ENCODE measurements at places on chromosomes 16 and 17.

DNA sequence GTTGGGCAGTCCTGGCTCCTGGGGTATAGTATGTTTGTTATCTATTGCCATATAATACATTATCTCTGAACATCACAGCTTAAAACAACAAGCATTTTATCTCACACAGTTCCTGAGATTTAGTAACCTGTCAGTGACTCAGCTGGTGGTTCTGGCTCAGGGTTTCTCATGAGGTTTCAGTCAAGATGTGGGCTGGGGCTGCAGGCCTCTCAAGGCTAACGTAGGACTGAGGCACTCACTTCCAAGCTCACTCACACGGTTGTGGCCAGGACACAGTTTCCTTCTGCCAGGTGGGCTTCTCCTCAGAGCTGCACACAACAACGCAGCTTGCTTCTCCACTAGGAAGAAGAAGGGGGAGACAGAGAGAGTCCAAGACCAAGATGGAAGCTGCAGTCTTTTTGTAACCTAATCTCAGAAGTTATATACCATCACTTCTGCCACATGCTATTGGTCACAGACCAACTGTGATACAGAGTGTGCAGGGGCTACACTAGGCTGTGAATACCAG is 10.3 kb upstream of the MED13 start:
- no peak for DNase-seq

GRCh38 chr17:81069135-81069645 is 34.2 kb downstream of the BAIAP2 start:
- DNase-seq = no peak

DNA sequence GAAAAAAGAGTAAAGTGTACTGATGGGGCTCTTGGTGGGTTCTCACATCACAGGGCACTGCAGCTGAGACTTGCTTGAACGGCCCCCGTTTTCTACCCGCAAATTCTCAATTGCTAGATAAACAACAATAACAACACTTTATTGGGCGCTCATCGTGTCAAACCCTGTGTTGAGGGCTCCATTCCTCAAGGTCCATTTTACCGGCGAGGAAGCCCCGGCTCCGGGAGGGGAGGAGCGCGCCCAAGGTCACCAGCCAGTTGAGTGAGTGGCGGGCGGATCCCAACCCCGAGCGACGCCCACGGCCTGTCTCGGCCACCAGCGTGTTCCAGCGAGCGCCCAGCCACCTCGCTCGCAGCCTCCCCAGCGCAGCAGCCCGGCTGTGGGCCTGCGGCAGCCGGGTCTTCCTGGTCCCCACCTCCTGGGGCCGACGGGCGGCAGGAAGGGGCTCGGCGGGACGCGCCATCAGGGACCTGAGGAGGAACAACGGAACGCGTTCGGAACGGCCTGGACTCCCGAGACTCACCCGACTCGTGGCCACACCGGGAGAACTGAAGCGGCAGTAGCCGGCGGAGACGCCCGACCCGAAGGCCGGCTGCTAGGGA is 373 bp downstream of the CMC2 start:
- no peak for DNase-seq

DNA sequence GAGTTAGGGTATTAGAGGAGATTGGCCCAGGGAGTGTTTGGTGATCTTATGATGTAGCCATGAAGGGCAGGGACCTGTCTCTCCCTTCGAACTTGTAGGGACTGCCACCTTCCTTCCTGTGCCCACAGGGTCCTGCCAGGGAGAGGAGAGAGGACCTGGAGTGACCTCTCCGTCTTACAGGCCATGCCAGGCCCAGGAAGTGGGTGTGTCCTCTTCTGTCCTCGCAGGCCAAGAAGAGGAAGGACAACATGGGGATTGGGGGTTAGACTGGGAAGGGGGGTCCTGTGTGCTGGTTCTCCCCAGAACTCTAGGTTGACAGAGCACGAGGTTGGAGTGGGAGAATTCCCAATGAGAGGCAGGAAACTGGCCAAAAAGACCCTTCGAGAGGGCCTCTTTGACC is 43.4 kb upstream of the TAC4 start:
- no peak for DNase-seq

- peak; percentile 17 for DNase-seq
Measured at GRCh38 chr17:49527927-49528651, 33.0 kb downstream of the NGFR start.
